GDM1 (cell line): ENCODE measurements at places on chromosomes 5 and 9.

- no peak for DNase-seq
Observed at GRCh38 chr5:10633271-10634049, 69.6 kb downstream of the ANKRD33B start.

GRCh38 chr9:73091909-73092308 is 59.8 kb upstream of the ANXA1 start:
- DNase-seq: no peak

DNA sequence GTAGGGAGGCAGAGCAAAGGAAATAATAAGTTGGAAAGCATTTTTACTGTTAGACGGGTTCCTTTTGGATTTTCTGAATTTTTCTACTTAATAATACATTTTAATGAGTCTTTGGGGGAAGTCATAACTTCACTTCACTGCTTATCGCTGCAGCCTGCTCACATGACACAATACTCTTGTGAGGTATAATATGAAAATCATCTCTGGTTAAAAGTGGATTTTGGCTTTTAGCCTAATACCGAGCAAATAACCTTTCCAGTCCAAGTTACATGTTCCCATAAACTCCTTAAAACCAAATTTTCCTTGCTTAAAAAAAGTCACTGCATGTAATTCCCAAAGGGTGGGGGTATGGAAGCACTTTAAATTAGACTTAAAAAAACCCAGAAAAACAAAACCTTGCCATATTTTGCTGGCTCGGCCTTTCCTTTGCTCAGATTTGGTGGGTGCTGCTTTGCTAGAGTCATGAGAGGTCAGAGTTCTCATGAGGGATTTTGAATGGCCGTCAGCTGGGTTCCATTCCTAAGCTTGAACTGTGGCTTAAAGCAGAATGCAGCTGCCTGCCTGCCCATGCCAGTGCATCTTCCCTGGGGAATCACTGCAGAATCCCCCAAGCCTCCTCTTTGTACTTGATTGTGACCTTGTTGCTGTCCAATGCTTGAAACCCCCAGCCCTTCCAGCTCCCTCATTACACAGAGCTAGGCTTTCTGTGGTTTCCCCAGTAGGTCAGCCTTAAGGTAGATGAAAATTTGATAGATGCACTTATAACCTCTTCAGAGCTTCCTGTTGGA is 331.8 kb downstream of the KDM4C start:
- no peak for DNase-seq

- DNase-seq: no peak
Observed at GRCh38 chr5:179217356-179217755, 127.9 kb downstream of the ADAMTS2 start.

DNA sequence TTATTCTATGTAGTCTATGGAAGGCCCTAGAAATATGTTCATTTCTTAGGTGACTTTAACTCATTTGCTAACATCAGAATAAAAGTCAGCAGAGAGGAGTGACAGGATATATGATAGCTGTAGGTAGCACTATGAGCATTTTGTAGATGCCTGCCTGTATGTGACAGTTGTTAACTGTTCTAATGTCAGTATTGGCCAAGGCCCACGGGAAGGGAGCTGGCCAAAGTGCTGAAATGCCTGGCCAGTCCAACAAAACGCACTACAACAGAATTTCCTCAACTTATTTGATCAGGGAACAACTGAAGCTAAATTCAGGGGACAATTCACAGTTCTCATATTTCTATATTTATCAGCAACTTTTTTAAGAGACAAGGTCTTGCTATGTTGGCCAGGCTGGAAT is 20.8 kb downstream of the SV2C start:
- DNase-seq: no peak

- DNase-seq: no peak
Observed at GRCh38 chr5:50824109-50824508, 157.7 kb downstream of the PARP8 start.

- DNase-seq: no peak
Observed at GRCh38 chr9:133892193-133892920, 99.8 kb downstream of the VAV2 start.

- no peak for DNase-seq
Observed at GRCh38 chr5:142911775-142912174, 141.6 kb downstream of the ARHGAP26 start.

DNA sequence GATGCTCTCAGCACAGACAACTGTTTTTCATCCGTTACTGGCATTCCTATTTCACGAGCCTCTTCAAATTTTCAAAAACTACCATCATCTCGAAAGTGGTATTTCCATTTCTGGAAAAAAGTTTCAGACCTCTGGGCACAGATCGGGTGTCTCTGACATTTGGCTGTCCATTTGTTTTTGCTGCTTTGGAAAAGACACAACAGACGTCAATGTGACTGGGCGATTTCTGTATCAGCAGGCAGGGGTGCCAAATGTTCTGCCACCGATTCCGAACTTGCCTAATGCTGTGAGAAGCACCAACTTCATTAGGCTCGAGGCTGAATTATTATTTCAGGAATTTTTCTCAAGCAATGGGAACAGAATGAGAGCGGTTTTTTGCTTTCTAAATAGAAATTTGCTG is 105.6 kb downstream of the ARSB start:
- DNase-seq: no peak

GRCh38 chr5:154296525-154297159 is 106.1 kb downstream of the GALNT10 start:
- DNase-seq: no peak

DNA sequence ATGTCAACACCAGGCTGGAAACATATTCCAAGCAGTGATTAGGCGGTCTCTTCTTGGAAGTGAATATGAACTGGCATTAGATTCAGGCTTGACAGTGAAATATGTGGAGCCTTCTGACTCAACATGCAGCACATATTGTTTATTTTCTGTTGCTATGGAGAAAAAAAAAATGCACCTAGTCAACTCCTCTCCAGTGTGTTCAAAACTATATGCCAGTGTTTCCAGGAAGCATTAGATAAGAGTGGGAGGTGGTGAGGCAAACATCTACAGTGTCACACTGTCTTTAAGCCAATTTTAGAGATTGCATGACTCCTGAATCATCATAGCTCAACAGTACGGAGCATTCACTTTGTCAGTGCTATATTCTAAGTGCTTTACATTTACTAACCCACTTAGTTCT is 117.9 kb downstream of the HCN1 start:
- DNase-seq: no peak

DNA sequence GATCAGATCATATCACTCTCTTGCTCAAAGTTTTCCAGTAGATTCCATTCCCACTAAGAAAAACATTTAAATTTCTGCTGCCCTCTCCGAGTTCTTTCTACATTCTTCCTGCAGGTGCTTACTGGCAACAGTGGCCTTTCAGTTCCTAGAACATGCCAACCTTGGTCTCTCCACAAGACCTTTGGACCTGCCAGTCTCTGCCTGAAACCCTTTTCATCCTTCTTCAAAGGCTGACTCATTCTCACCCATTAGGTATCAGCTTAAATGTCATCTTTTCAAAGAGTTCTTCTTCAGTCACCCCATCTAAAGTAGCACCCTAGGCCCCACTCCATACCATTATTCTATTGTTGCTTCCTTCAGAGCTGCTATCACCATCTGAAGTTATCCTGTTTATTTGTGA is 21.8 kb downstream of the PPIC start:
- DNase-seq: no peak

DNA sequence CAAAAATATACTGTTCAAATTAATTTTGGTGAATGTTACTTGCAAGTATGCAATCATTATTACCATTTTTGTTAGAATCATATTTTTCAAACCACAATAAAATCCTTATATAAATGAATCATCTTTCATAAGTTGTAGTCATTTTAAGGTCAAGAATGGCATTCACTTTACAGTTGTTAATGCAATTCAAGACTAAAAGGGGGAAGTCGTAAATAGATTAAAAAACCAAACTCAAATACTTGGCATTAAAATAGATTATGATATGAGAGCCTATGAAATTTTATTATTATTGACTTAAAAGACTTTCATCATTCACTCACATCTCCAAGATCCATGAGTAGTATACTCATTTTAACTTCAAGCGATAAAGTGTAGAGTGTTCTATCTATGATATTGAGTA is 11.6 kb downstream of the CDH9 start:
- no peak for DNase-seq

- no peak for DNase-seq
Observed at GRCh38 chr5:78795757-78796156, 147.2 kb upstream of the LHFPL2 start.

- DNase-seq: no peak
Observed at GRCh38 chr5:116372931-116373597, 201.6 kb downstream of the SEMA6A start.

DNA sequence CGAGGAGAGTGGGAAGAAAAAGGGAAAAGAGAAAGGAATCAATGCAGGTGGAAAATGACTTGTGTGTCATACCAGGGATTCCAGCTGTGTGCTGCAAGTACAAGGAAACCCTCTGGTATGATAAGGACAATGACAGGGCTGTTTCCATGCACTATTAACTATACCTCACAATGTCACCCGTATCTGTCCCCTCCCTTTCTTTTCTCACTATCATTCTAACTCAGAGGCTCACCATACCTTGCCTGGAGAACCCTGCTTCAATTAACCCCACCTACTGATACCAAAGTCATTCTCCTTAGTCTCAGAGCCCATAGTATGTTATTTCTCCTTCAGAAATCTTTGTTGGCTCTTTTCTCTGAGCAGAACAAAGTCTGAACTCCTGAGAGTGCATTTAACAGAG is 236.2 kb upstream of the NREP start:
- no peak for DNase-seq

- no peak for DNase-seq
Observed at GRCh38 chr9:135758870-135759269, 56.9 kb downstream of the KCNT1 start.

GRCh38 chr5:176822041-176822792 is 11.9 kb downstream of the UNC5A start:
- DNase-seq: no peak

DNA sequence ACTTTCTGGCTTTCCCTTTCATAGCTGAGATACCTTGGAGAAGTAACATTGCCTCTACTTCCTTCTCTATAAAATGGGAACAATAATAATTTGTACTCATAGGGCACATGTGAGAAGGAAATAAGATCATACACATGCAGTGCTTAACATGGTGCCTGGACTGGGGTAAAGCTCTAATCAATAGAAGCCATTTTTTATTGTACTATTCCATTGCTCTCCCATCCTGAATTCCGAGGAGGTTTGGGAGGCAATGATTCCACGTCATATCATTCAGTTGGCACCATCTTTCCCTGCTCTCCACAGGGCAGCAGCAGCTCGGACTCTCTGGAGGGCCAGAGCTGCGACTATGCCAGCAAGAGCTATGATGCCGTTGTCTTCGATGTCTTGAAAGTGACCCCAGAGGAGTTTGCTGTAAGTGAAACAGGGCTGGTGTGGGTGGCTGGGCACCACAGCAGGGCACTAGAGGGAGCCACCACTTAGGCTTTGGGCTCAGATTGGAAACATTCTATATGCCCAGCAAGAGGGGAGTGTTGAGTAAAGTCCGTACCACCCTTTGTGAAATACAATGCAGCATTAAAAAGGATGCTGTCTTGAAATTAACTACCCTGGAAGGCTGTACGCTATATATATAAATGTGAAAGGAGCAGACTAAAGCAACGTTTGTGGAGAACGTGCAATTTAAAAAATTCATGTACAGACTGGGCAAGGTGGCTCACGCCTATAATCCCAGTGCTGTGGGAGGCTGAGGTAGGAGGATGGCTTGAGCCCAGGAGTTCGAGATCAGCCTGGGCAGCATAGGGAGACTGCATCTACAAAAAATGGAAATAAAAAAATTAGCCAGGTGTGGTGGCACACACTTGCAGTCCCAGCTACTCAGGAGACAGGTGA is 51.2 kb downstream of the RALGPS1 start:
- DNase-seq: no peak

GRCh38 chr9:128374221-128374675 is 3.1 kb downstream of the URM1 start:
- DNase-seq: no peak

GRCh38 chr5:126028336-126028735 is 394.9 kb upstream of the GRAMD2B start:
- no peak for DNase-seq

DNA sequence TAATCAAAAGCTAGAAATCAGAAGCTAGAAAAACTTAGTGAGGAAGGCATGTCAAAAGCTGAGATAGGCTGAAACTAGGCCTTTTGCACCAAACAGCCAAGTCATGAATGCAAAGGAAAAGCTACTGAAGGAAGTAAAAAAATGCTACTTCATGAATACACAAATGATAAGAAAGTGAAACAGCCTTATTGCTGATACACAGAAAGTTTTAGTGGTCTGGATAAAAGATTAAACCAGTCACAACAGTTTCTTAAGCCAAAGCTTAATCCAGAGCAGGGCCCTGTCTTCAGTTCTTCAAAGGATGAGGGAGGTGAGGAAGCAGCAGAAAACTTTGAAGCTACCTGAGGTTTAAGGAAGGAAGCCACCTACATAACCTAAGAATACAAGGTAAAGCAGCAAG is 102.5 kb upstream of the SH3GL2 start:
- no peak for DNase-seq

GRCh38 chr9:99118782-99119466 is 14.0 kb downstream of the TGFBR1 start:
- peak; percentile 48 for DNase-seq

GRCh38 chr5:158837908-158838307 is 261.8 kb downstream of the EBF1 start:
- DNase-seq: no peak

GRCh38 chr5:34708777-34709176 is 52.6 kb downstream of the RAI14 start:
- DNase-seq: no peak

DNA sequence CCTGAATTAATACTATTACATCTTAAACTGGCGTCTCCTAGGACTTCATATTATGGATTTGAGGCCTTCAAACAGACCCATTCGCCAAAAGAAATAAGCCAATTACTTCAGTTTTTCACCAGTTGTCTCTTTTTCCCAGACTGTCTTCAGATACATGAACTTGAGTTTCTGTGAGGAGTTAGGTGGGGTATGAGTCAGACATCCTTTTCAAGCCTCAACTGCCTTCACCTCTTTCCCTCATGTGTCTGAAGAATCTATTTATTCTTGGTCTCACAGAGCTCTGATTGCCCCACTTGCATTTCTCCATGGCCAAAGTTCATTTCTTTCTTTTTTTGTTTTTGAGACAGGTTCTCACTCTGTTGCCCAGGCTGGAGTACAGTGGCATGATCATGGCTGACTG is 12.5 kb downstream of the WNT8A start:
- no peak for DNase-seq

GRCh38 chr5:146704949-146705665 is 173.4 kb downstream of the PPP2R2B start:
- no peak for DNase-seq

DNA sequence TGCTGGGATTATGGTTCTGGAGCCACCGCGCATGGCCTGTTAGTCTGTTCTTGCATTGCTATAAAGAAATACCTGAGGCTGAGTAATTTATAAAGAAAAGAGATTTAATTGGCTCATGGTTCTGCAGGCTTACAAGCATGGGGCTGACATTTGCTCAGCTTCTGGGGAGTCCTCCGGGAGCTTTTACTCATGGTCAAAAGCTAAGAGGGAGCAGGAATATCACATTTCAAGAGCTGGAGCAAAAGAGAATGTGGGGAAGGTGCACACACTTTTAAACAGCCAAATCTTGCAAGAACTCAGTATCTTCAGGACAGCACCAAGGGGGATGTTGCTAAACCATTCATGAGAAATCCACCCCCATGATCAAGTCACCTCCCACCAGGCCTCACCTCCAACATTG is 12.1 kb downstream of the JAK2 start:
- DNase-seq: no peak

- DNase-seq: peak; percentile 8
Observed at GRCh38 chr5:159098603-159099436, 896 bp downstream of the EBF1 start.
